ENCODE measurements at places on chromosomes 1 and 21.
A peak's percentile ranks its signal among the peaks of the same experiment; 100 is the strongest.

GRCh38 chr1:60126723-60127122 lies 53.2 kb upstream of the C1orf87 start:
- no peak for DNase-seq

DNA sequence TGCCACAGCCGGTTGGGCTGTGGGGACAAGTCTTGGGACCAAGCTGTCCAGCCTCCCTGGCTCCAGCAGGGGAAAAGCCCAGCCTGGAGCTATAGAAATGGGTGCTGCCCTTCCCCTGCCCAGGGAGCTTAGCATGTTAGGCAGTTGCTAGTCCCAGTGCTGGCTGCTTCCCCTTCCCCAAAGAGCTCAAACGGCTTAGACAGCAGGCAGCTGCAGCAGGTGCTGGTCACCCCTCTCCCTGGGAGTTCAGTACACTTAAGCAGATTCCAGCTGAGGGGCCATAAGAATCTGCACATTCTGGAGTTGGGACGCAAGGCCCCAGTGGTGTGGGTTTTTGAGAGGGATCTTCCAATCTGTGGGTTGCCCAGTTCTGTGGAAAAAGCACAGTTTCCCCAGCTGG lies 11.1 kb upstream of the REG4 start:
- DNase-seq, result no peak

DNA sequence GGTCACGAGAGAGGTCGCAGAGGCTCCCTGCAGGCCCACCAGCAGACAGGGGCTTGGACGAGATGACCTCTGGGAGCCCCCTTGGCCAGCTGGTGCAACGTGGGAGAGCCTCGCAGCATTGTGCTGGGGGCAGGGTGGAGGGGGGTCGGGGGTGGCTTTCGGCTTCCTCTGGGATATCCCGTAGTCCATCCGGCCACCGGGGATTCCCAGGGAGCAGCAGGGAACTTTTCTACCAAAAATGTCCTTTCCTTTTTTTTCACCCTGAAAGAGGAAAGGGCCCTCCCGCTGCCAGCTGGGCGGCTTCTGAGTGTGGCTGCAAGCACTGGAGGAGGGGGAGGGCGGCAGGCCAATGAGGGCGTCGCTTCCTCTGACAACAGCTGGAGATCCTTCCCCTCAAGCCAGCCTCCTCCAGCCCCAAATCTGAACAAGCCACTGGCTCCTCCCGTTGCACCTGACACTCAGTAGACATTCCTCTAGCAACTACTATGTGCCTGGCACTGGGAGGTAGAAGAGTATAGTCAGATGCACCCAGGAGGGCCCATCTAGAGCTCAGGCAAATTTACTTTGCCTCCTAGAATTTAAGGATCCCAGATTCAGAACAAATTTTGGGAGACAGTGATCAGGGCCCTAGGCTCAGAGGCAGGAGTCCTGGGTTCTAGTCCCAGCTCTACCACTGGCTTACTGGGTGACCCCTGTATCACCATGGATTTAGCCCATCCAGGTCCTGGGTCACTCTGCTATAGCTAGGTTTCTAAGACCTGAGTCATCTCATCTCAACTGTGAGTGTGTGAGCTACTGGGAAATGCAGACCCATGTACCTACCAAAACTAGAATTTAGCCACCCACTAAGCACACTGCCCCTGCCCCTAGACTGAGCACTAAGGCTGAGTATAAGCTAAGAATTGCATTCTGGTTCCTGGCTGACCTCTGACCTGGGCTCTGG lies 2.7 kb downstream of the MOB3C start:
- DNase-seq, result peak; percentile 75

DNA sequence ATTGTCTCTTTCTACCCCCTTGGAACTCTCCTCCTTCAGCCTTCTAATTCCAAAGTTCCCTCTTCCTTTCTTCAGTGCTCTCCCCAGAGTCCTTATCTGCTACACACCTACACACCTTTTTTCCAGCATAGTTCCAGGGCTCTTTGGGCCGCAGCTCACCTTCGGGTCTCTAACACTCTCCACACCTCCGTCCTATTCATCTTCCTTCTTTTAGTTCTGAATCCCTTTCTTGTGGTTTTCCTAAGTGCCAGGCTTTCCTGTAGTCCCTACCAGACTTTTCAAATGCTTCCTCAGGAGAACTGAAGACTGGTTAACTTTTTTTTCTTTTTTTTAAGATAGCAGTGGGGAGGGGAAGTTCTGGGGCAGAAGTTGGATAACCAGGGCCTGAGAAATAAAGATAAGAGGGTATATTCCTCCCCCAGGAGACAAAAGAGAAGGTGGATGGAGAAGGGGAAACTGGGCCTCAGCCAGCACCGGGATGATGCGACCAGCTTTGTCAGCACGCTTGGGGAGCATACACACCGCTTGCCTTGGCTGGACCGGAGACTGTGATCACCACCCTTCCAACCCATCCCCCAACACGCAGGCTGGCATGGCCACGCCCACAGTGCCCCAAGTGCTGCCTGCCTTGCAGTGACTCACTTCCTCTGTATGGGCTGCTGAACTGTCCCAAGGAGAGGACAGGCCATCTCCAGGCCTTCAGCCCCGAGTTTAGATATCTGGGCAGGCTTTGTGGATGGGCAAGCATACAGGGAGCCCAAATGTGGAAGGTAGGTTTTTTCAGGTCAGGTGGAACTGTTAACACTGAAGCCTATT lies 2.5 kb upstream of the CERS2 start:
- peak; percentile 94 for DNase-seq

GRCh38 chr1:241591317-241591716 lies 48.9 kb downstream of the CHML start:
- DNase-seq, result no peak

DNA sequence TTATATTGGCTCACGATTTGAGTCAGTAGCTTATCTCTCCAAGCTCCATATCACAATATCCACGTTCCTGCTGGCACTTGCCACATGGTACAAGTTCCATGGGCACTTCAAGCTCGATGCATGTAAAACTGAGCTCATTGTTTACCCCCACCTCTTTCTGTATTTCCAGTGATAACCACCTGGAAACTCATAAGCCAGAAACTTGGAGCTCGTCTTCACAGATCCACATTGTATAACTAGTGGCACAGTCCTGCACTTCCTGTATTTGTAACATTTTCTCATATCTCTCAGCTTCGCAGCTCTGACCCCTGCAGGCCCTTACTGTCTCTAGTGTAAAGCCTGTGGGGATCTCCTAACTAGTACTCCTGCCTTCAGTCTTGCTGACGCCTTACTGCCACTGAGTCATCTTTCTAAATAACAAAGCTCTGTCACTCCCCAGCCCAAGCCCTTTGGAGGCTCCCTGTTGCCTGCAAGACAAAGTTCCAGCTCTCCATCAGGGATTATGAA lies 6.5 kb upstream of the C2CD4D start:
- DNase-seq, result no peak

DNA sequence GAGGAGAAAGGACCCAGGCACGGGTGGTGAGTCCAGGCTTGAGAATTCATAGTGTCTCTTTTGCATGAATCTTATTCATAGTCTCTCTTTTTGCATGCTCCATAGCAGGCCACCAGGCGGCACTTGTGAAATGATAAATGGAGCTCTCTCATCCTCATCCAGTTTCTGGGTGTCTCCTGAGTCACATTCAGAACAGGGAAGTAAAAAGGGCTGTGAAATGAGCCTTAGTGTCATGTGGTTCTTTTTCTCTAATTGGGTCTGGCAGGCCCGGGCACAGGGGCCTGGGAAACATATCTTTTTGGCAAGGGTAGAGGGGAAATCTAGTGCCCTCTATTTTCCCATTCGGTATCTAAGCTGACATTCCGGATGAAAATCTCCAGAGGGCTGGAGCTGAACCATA lies 19.1 kb upstream of the NCF2 start:
- DNase-seq, result peak; percentile 60

DNA sequence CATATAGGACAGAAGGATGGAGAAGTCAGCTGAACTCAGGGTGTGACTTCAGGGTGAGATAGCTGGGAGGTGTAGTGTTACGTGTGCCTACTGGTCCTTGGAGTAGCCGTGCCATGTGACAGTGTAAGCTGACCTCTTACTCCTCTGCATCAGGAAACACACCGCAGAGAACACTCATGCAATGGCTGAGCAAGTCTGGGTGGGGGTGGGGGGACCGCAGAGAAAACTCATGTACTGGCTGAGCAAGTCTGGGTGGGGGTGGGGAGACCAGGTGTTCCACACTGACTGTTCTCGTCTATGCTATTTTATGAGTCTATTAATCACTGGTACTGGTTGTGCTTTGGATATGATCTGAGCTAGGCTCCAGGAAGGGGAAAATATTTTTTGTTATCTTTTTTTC lies 233.1 kb downstream of the PAPPA2 start:
- no peak for DNase-seq

Measured in colonic mucosa (tissue), 4 donors.